SIG-M5 (cell line): ENCODE measurements at places on chromosomes 5 and 9.

DNA sequence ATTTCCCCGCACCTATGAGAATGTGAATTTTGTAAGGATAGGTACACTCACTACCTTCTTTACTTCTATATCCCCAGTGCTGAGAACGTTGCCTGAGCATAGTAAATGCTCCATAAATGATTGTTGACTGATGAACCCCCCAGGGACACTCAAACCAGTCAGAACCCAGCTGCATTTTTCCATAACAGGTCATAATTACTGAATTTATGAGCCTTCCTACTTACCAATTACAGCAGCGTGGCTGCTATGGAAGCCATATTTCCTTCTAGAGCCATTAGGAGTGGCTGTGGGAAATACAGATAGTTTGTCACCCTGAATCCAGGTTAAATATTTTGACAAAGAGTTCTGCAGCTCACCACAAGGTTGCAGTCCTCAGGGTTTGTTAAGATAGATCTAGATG lies 135.0 kb downstream of the TAF11L14 start:
- DNase-seq, result no peak

DNA sequence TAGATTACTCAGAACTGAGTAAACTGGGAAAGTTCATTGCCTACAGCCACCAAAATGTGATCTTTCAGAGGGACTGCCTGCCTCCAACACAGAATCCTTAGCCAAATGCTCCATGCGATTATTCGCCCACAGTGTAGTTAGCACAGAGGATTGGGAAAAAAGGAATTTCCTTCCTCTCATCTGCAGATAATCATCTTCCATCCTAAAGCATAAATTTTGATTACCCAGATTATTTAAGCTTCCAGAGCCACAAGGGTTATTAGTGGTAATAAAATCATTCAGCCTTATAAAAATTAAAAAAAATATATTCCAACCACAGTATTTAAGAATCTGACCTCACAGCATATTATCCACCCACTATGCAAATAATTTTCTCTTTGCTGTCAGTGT lies 285.3 kb upstream of the GRAMD2B start:
- DNase-seq, result no peak

DNA sequence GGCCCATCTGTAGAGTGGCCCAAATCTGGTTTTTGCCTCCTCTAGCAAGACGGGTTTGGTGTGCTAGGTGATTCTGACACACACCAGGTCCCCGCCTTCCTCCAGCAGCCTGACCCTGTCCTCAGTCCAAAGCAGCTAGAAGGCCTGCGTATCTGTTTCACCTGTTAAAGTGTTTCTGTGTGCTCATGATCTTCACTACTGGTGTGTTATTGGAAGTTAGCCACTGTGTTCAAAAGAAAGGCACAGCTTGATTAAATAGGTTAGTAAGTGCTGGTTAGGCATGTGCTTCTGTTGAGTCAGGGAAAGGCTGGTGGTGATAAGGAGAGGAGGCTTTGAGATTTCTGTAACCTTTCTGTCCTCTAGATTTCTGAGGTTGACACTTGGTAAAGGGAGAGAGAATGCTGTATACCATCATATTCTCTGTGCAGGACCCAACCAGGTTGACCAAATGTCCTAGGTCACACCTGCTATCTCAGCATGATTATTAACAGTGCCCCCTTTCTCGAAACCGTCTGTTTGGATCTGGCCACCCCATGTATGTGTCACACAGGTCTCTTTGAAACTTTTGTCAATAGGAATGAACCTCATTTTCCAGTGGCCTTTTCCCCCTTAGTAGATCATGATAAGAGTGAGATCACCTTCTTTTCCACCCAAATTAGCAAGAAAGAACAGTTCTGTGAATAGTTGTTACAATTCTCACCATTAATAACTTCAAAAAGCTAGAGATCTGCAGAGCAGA lies 58.8 kb downstream of the ARHGAP26 start:
- DNase-seq, result no peak

- no peak for DNase-seq
These were observed 102.9 kb upstream of the LRRTM2 start for GRCh38 chr5:138978080-138978479.

GRCh38 chr9:83154087-83154736 lies 91.3 kb upstream of the RASEF start:
- DNase-seq, result no peak

GRCh38 chr9:4297786-4298254 lies 2.0 kb downstream of the GLIS3 start:
- DNase-seq, result no peak

- no peak for DNase-seq
These were observed 82.2 kb downstream of the SHB start for GRCh38 chr9:37986771-37987258.

- no peak for DNase-seq
These were observed 4.9 kb upstream of the JAK2 start for GRCh38 chr9:4980086-4980727.

- no peak for DNase-seq
These were observed 66.4 kb upstream of the FER start for GRCh38 chr5:108681079-108681921.

- DNase-seq, result no peak
These were observed at the start of gene GRIN1 for GRCh38 chr9:137138722-137139467. GRIN1 (plus strand) TSS chr9:137139154; CDS start chr9:137139487, 333 bp downstream.

- DNase-seq, result no peak
These were observed 87.6 kb upstream of the RPS23 start for GRCh38 chr5:82365744-82366228.

DNA sequence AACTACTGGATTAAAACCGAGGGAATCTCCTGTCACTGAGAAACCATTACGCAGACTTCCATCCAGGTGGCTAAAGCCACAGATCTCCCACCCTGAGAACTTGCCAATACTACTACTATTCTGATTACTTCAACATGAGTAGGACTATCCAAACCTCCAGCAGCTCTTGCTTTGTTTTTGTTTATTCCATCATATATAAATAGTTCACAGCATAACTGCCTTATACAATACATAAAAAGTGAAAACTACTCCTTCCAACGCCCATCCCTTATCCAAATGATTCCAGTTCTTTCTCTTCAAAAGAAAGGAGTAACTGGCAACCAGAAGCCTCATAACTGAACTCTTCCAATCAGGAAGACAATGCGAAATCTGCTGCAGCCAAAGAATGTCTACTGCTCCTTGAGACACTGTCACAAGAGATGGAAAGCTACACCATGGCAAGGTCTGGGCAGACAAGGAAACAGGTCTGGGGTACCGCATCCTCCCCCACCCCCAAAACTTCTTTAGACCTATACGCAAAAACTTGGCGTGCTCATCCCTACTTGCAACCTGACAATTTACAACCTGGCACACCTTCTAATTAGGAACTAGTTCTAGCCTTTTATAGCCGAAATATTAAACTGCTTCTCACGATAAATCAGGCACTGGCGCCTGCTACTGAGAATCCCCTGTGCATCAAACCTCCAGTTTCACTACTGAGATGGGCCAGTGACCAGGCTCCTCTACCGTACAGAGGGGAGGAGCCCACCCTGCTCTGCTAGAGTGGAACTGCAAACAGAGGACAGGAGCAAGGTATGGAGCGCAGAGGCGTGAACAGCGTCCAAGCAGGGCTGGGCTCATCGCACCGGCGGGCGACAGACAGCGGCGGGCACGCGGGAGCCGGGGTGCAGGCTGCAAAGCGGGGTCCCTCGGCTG lies 986 bp downstream of the PLPP1 start:
- no peak for DNase-seq

DNA sequence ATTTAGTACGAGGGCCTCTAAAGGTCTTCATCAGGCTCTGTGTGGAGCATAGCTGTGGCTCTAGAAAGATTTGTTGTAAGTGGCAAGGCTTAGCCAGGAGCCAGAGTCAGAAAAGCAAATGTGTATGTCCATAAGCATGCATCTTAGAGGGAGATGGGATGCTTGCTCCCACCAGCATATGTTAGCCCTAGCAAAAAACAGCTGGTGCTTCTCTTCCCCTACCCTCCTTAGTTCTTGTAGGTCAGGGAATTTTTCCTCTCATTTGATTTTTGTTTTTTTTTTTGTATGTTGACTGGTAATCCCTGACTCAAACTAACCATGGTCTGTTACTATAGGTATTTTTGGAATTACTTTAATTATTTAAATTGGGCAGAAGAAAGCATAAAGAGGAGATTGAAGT lies 7.7 kb downstream of the TNFSF15 start:
- no peak for DNase-seq

DNA sequence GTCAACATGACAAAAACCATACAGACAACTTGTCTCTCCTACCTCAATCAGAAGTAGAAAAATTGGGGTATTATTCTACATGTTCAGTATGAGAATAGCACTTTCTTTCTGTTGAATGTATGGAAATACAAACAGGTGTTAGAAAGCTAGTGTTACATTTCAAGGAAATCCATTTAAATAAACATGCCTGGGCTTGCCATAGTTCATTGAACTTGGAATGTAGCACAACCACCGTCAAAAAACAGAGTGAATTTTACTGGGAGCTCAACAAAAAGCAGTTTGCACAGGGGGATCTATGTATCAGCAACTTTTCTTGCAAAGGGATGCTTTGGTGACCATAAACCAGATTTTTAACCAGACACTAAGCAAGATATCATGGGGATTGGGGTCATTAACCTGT lies 307.9 kb upstream of the SMARCA2 start:
- DNase-seq, result no peak

GRCh38 chr9:99294850-99295461 lies 72.9 kb downstream of the SEC61B start:
- DNase-seq, result no peak

DNA sequence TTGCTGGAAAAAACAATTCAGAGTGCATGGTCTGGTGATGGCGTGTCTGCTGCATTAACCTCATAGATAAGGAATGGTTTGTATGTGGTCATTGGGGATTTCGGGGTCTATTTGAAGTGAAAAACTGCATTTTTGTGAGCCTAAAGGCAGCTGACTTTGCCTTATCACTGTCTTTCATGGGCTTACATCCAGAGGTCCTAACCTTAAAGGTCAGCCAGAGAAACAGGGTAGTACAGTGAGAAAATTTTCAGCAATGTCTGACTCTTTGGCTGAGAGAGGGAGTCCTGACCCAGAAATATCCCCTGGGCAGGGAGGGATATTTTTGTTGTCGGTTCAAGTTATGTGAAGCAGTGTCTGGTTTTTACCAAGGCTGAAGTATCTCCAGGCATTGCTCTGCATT lies 5.7 kb downstream of the PCSK5 start:
- no peak for DNase-seq

DNA sequence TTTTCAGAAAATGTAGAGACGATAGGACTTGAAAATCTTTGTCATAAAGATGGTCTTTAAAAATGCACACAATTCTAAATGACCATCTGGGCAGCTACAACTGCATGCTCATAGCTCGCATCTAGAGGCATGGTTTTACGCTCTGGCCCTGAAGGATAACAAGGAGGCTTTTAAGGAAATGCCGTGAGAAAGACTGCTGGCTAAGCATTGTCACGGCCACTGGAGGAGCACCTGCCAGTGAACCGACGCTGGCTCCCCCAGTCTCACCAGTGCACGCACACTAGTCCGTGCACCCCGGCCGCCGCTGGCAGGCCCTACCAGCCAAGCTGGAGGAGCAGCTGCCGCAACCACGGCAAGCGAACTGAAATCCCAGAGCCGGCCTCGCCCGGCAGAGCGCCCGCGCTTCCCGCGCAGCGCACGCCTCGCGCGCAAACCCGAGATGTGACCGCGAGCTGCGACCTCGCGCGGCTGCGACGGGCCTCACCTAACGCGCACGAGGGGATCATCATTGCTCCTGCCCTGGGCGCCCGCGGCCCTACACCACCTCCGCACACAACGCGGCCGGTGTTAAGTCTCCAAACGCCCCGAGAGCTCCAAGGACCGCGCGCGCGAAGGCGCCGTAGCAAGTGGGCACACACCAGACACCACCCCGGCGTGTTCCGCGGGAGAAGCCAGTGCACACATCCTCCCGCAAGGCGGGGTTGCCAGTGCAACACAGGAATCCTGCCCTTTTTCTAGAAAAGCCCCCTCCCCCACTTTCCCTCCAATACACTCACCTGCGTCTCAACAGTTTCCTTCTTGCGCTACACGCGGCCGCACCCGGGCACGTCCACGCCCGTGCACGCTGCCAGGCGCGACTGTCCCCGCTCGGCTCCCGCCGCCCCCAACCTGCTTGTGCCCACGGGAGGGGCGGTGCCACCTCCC lies 5.3 kb downstream of the ELAVL2 start:
- DNase-seq, result no peak

- DNase-seq, result no peak
These were observed 66.3 kb upstream of the SPOCK1 start for GRCh38 chr5:137565450-137565849.

DNA sequence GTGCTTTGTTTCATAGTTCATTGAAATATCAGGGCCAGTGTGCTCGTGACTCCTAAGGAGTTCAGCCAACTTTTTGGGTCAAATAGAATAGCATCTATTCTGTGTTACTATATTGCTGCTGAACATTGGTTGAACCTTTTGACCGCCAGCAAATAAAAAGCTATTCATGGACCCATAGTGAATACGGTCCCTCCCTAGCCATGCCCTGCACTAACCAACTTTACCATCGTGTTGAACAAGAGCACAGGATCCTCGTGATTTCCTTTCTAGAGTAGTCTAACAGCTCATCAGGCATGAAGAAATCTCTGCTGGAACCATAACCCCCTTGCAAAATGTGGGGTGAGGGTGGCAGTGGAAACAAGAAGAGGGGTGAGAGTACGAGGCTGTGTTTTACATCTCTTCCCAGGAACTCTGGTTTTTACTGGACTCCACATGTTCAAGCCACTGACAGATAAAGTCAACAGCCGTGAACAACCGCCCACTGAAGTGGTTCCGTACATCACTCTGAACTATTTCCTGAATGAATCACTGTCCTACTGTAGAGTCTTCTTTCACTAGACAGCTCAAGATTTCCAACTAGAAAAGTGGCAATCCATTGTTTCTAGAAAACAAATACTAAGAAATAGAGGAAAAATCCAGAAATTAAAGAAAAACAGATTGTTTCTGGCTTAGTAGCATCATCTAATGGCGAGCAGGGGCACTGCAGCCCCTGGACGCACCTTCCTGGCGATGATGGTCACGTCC lies 70.1 kb upstream of the SPATA31E1 start:
- DNase-seq, result no peak

DNA sequence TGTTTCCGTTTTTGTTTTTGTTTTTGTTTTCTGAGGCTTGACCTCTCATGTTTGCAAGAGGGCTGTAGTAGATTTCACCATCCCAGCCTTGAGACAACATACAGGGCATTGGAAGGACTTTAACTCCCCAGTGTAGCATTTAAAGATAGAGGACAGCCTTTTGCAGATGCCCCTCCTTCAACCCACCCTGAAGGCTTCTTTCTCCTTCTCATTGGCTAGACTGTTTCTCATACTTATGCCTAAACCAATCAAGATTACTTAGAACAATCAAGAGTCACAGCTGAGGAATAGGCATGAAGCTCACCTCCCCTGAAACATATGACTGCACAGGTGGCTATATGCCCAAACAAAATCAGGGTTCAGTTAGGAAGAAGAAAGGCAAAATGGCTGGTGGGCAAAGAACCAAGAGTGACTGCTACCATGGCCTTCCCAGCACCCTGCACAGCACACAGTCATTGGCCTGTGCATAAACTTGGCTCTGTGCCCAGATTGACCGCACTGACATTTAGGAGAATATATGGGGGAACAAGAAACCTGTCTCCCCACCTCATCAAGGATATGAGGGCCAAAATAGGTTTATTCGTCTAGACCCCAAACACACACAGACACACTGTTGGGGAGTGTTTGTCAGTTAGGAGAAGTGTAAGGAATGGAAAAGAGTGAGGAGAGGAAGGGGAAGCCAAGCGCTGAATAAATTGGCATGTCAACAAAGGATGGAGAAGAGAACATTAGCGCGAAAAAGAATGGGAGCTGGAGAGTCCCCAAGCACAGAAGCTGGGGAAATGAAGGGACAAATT lies 137.3 kb upstream of the RANBP3L start:
- DNase-seq, result no peak

GRCh38 chr5:8538821-8539220 lies 669.9 kb downstream of the MTRR start:
- no peak for DNase-seq

GRCh38 chr5:96609369-96609768 lies 52.8 kb upstream of the CAST start:
- DNase-seq, result no peak
